Mesenteric fat pad (tissue), 1 donor: ENCODE measurements at places on chromosomes 12 and 14.

DNA sequence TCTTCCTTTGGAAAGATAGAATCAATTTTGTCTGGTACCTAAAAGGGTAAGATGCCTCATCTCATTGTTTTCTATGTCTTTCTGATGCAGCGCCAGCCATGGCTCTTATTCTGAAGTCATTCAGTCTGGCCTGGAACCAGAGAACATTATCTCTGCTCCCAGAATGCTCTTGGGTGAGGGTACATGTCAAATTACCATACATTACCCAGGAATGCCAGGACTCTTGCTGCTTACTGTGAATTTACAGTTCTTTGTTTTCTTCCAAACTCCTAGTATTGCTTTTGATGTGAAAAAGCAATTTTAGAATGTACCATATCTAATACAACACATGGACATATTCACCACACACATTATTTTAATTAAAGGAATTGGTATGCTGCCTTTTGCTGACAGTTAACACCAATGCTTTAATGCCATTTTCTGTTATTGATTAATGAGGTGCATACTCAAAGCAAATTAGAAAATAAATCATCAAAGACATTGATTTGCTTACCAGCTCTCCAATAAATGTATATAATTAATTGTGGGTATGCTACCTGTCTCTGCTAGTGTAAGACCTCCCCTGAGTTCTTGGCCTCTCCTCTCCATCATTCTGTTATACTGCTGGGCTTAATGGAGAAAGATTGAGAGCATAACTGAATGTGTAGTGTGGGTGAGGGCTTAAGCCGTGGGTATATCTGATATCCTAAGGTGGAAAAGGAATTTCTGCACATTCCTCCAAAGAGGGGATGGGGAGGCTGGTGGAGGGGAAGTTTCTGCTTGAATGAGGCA is 337.7 kb downstream of the C12orf75 start:
- DNase-seq = no peak

DNA sequence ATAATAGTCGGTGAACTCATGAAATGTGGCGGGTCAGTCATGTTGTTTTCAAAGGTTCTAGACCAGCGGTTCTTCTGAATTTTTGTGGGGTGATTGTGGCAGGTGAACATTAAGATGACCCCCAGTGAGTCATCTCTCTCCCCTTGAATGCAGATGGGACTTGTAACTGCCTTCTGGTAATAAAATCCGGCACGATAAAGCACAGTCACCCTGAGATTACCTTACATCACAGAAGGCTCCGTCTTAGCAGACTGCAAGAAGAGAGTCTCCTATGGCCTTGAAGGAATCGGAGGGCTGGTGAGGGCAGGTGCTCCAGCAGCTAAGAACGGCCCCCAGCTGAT is 189.6 kb downstream of the FOXN3 start:
- no peak for DNase-seq

- DNase-seq = no peak
Measured at GRCh38 chr14:100786131-100786530, 39.8 kb upstream of the MEG3 start.

- DNase-seq = no peak
Measured at GRCh38 chr14:104228716-104229533, 90.5 kb downstream of the KIF26A start.

- DNase-seq = no peak
Measured at GRCh38 chr14:103545915-103546651, 16.4 kb downstream of the BAG5 start.

DNA sequence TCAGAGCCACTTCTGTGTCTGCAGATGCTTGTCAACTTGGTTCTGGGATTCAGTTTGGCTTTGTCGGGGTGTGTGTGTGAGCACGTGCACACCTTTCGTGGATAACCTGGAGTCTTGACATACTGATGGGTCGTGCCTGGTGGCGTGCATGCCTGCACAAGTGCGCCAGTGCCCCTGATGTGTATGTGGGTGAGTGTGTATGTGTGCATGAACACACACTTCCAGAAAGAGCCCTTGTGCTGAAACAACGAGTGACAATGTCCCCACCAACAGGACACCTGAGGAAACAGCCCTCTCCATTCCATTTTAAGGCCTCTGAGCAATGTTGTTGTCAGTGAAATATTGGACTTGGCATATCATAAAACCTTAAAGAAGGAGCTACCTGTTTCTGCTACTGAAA is 53.9 kb downstream of the SMUG1 start:
- no peak for DNase-seq

DNA sequence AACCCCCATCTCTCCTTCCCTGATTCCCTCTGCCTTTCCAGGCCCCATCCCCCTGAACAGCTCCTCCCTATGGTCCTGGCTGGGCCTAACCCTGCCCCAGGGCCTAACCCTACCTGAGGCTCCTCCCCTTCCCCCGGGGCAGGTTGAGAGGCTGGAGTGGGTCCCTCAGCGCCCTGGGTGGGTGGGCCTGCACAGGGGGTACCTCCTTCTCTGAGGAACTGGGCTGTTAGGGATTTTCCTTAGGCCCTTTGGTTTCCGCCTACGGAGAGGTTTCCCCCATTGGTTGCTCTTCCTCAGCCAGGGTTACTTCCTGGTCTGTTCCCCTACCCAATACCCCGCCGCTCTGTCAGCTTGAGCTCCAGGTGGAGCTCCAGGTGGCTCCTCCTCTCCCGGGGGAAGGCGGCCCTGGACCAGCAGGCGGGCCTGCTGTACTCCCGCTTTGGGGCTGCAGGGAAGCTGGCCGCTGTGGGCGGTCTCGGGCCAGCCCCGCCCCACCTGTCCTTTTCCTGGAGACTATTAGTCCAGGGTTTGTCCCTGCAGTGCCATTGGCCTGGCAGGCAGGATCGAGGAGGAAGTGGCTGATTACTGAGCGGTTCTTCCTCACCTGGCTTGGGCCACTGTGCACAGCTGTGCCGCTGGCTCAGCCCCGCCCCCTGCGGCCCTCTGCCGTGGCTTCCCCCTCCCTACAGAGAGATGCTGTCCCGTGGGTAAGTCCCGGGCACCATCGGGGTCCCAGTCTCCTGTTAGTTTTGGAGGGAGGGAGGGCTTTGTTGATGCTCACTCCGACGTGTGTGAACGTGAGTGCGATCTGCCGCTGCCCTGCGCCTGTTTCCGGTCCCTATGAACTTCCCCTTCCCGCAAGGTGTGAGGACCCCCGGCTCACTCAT is 2.5 kb downstream of the C12orf57 start:
- DNase-seq = no peak

DNA sequence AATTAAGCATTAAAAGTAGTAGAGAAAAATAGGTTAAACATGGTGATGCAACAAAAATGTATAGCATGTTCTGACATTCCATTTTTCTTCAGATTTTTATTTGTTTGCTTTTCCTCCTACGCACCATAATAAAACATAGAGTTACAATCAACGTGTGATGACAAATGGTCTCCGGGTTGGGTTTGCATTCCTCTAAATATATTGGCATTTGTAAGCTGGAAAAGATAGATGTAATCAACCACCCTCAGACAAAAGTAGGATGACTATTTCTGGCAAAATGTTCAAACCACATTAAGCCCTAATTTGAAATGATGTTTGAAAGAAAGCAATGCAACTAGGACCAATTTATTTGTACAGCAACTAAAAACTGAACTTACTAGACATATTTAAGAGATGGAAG is 58.4 kb downstream of the SLC25A21 start:
- DNase-seq = no peak

DNA sequence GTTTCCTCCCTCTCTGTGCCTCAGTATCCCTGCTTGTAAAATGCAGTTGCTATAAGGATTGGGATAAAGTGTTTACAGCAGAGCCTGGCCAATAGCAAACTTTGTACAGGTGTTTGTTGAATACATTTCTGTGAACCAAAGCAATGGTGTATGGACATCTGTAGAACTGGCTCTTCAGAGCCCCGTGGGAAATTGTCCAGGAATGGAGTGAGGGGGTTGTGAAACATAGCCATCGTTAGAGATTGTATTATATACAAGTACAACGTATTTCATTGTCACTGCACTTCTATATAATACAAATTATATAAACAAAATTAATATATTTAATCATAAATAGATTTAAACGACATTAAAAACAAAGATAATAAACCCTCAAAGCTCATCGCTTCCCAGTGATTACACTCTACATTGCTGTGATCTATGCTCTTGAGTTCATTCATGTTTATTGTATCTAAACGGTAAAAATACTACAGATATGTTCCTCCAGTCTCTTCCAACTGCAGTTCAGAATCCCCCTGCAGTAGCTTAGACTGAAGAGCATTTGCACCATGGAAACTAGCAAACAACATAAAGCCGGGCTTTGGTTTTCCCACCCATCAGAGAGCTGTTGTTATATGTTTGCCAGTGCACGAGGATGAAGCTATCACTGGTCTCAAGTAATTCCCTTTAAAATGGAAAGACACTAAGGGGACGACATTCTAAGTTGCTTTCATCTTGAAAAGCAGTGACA is 216.7 kb downstream of the TMEM132C start:
- no peak for DNase-seq

DNA sequence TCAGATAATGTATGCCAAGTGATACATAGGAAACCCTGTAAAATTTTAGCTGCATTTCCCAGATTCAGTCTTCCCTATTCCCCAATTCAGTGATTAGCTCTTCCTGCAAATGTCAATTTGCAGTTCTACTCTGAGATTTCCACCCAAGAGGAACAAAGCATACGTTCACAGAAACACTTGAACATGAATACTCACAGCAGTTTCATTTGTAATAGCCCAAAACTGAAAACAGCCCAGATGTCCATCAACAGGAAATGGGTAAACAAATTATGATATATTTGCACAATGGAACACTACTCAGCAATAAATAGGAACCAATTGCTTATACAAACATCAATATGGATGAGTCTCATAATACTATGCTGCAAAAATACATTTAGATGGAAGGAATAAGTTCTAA is 194.2 kb downstream of the GXYLT1 start:
- DNase-seq = no peak

GRCh38 chr14:35898217-35898775 is 72.2 kb downstream of the BRMS1L start:
- no peak for DNase-seq

DNA sequence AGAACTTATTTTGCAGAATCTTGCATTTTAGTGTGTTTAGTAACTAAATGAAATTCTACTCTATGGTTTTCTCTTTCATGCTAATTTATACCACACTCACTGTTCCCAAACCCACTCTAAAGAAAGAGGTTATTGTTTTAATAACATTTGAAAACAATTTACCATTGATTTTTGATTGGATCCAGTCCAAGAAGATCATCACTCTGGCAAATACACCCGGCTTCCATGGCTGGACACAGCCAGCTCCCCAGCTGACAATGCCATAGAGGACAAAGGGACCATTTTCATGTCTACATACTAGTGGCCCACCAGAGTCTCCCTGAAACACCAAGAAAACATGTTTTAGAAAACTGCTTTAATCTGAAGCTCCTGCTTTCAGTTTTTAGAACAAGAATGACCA is 42.4 kb downstream of the OVCH1 start:
- DNase-seq = no peak

GRCh38 chr12:19003141-19003540 is 126.4 kb upstream of the PLEKHA5 start:
- DNase-seq = no peak

- DNase-seq = no peak
Measured at GRCh38 chr12:29537298-29537697, 39.8 kb upstream of the OVCH1 start.

- DNase-seq = no peak
Measured at GRCh38 chr12:93318720-93319522, 58.8 kb upstream of the NUDT4 start.

GRCh38 chr14:50318031-50318626 is 6.0 kb downstream of the DMAC2L start:
- no peak for DNase-seq
